H1 (cell line): ENCODE measurements at places on chromosomes 12 and 14. TPM values are rescaled to one million over a fixed set of nuclear protein-coding genes. Genes with fewer than 3 reads are reported as not detected.

PIK3C2G gene
- total RNA-seq, result not detected in 2 replicates

TGM1 gene
- 2.0 and 2.2 TPM in 2 replicates for total RNA-seq

GRCh38 chr12:12016284-12017100, 54.2 kb upstream of the BCL2L14 start:
- H3K27me3 ChIP-seq, result no peaks in the 10 kb centered on the region
- H3K4me1 ChIP-seq, result peaks cover 3% of the 10 kb centered on the region
- H3K36me3 ChIP-seq, result no peaks in the 10 kb centered on the region
- no peak overlapping the region for H3K27ac ChIP-seq
- no peak overlapping the region for H3K4me3 ChIP-seq

- peak overlapping the region; percentile 79 for H3K27ac ChIP-seq
- H3K27me3 ChIP-seq, result no peaks in the 10 kb centered on the region
- H3K36me3 ChIP-seq, result no peaks in the 10 kb centered on the region
- peak overlapping the region; percentile 91 for H3K4me3 ChIP-seq
Measured at GRCh38 chr12:79689061-79689476, 1.7 kb downstream of the PAWR start.

E2F7 gene
- total RNA-seq, result 18.5 and 25.2 TPM in 2 replicates

- H3K4me3 ChIP-seq, result no peak overlapping the region
- no peaks in the 10 kb centered on the region for H3K27me3 ChIP-seq
- H3K4me1 ChIP-seq, result no peaks in the 10 kb centered on the region
- no peak overlapping the region for H3K27ac ChIP-seq
- DNase-seq, result no peak
Measured at GRCh38 chr12:101855364-101855884, 22.0 kb upstream of the DRAM1 start.

IGF1 gene
- not detected in 2 replicates for total RNA-seq

DNA sequence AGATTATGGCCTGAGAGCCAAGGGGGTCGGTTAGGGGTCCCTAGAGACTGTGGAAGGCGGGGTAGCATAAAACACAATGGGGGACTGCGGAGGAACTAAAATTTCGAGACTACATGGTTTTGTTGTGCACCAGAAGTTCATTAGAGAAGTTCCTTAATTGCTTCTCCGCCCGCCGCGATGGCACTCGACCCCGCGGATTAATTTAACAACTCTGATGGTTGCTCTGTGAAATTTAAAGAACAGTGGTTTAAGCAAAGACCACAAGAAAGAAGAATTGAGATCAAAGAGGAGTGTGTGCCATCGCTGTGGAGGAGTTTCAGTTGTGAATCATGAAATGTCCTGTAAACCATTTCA, 1.4 kb upstream of the CCDC88C start:
- H3K4me3 ChIP-seq, result no peak overlapping the region
- peaks cover 11% of the 10 kb centered on the region for H3K4me1 ChIP-seq
- peaks cover 6% of the 10 kb centered on the region; the same call in 1 of the 2 replicates for H3K27me3 ChIP-seq
- peak; percentile 47 for DNase-seq
- H3K36me3 ChIP-seq, result no peaks in the 10 kb centered on the region

DNA sequence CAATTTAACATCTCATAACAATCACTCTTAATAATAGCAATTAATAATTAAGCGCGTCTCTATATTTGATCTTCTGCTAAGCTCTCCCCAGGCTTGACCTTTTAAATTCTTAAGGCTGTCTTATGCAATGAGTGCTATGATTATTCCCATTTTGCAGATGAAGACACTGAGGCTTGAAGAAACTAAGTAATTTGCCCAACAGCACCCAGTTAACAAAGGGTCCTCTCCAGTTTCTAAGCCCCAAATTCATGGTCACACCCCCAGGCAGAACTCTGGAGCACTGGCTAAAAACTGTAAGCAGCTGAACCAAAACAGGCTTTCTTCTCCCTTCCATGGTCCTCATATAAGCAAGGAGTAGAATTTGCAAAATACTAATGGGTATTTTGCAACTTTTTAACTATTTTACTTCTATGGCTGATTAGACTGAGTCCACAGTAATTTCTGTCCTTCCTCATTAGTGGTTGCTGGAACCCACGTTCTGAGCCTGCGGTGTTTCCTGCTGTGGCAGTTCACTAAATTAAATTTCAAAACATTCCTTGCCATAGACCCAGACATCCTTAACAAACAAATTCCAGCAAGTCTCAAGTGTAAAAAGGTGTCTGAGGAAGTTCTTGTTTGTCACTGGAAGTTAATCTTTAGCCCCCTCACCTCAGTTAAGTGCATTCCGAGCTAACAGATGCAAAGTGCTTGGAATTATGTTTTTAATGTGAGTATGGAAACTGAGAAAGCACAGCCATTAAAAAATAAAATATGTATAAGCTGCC, 76.5 kb downstream of the TMEM132D start:
- peaks cover 13% of the 10 kb centered on the region for H3K4me1 ChIP-seq
- no peak overlapping the region for H3K27ac ChIP-seq
- no peak overlapping the region for H3K4me3 ChIP-seq
- H3K36me3 ChIP-seq, result no peaks in the 10 kb centered on the region

IFNG gene
- total RNA-seq, result not detected in 2 replicates

RPL10L gene
- total RNA-seq, result not detected in 2 replicates

KRT73 gene
- not detected in 2 replicates for total RNA-seq

C12orf54 gene
- total RNA-seq, result not detected in 2 replicates

SINHCAF gene
- total RNA-seq, result 536 and 576 TPM in 2 replicates

ERP29 gene
- total RNA-seq, result 168 and 171 TPM in 2 replicates

KRT78 gene
- not detected in 2 replicates for total RNA-seq

ZFC3H1 gene
- 29.7 and 32.4 TPM in 2 replicates for total RNA-seq

- H3K4me3 ChIP-seq, result no peak overlapping the region
Measured at GRCh38 chr14:68506645-68507419, 286.0 kb downstream of the ZFP36L1 start.

DNA sequence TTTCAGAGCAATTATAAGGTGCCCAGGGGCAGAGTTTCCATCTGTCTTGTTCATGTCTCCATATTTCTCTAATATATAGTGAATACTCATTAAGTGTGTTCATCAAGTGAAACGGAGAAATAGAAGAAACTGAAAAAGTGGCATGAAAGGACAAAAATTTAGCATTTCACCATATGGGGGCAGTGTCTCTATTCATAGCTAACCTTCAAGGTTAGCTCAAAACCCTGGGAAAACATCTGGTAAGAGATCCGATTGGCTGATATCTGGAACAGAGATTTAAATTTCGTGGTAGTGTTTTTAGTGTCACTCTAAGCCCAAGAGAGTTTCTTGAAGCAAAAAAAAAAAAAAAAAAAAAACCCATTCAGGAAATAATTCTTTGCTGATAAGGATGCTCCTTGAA, 367.5 kb downstream of the DAD1 start:
- DNase-seq, result no peak
- H3K36me3 ChIP-seq, result no peaks in the 10 kb centered on the region
- no peak overlapping the region for H3K4me3 ChIP-seq
- H3K27ac ChIP-seq, result no peak overlapping the region

DNA sequence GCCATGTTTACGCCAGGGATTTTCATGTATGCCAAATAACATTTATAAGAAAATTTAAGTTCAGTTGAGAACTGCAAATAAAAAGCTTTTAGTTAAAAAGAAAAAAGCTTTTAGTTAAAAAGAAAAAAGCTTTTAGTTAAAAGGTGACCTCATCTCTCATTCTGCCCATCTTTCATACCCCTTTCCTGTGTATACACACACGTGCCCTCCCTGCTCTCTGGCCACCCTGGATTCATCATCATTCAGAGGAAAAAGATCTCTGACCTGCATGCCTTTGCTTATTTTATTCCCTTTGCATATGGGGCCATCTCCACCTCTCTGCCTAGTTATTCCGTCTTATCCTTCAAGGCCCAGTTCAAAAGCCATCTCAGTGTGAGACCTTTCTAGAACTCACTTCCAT, 38.1 kb upstream of the CDK17 start:
- H3K27me3 ChIP-seq, result no peaks in the 10 kb centered on the region
- H3K4me1 ChIP-seq, result no peaks in the 10 kb centered on the region
- no peak for DNase-seq
- no peaks in the 10 kb centered on the region for H3K36me3 ChIP-seq
- no peak overlapping the region for H3K27ac ChIP-seq

- no peaks in the 10 kb centered on the region for H3K27me3 ChIP-seq
- no peak for DNase-seq
- no peak overlapping the region for H3K27ac ChIP-seq
- H3K4me3 ChIP-seq, result no peak overlapping the region
Measured at GRCh38 chr14:54623279-54624004, 56.5 kb downstream of the SAMD4A start.

- peaks cover 9% of the 10 kb centered on the region for H3K4me1 ChIP-seq
- DNase-seq, result no peak
- H3K27me3 ChIP-seq, result no peaks in the 10 kb centered on the region
Measured at GRCh38 chr14:56002876-56003625, 115.2 kb upstream of the PELI2 start.

DNA sequence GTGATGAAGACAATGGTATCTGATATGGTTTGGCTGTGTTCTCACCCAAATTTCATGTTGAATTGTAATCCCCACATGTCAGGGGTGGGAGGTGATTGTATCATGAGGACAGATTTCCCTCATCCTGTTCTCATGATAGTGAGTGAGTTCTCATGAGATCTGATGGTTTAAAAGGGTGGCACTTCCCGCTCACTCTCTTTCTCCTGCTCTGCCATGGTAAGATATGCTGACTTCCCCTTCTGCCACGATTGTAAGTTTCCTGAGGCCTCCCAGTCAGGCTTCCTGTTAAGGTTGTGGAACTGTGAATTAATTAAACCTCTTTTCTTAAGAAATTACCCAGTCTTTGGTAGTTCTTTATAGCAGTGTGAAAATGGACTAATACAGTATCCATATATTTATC, 25.6 kb upstream of the PTHLH start:
- no peak for DNase-seq
- H3K4me1 ChIP-seq, result no peaks in the 10 kb centered on the region
- no peak overlapping the region for H3K4me3 ChIP-seq
- H3K27me3 ChIP-seq, result no peaks in the 10 kb centered on the region
- no peak overlapping the region for H3K27ac ChIP-seq
